Activated CD4-positive, alpha-beta T cell treated with anti-CD3 and anti-CD28 coated beads, Interleukin-2, amount 50 U/mL, for 24 hours (primary cell): ENCODE measurements at places on chromosomes 4 and X.

GRCh38 chr4:25890571-25891485 lies 23.2 kb upstream of the SMIM20 start:
- no peak for DNase-seq

DNA sequence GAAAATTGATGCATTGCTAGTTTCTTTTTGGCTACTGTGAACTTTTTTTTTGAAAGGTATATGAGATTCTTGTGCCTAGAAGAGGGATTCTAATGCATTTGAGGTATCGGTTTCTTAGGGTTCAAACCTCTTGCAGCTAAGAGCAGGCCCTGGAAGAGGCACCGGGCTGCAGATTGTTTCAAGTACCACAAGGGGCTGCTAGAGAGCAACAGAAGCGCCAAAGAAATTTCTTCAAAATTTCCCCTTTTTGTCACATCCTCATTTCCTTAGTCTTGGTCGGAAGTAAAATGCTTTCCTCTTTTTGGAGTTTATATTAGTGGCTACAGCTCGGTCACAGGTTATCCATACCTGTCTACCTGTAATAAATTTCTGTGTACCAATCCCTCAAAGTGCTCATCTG lies 89.8 kb downstream of the PDGFRA start:
- no peak for DNase-seq

- DNase-seq = no peak
Observed at GRCh38 chrX:13223868-13224567, 95.8 kb downstream of the ATXN3L start.

DNA sequence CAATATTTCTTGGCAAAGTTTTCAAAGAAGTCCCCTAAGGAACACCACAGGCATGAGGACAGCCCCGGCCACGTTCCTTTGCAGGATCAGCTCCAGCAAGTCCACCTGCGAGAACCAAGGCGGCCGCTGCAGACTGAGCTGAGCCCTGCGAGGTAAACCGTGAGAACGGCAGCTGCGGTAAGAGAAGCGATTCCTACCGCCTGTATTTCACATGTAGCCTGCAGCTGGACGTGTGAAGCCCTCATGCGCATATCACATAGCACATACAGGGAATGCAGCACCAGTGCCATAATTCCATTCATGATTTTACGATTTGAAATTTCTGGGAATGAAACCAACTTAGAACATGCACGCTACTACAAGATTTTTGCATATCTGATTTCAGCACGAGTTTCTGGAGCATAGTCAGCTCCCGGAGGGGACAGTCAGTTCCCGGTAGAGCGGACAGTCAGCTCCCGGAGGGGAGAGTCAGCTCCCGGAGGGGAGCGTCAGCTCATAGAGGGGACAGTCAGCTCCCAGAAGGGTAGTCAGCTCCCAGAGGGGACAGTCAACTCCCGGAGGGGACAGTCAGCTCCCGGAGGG lies 41.7 kb downstream of the FGFRL1 start:
- no peak for DNase-seq

DNA sequence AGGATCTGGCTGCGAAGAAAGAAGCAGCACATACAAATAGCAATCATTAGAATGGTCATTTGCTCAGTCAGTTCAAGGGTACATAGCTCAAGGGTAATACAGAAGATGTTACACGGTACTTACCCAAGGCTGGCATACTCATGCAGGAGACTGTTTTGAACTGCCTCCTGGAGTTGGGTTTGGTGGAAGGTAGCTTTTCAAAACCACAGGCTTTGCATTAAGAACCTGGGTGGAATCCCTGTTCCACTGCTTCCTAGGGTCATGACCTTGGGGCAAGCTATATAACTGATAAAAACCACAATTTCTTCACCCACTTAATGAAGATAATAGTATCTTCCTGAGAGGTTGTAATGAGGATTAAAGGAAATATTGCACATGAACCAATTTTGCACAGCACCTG lies 36.5 kb downstream of the TBC1D9 start:
- DNase-seq = no peak
